ENCODE measurements at places on chromosomes 11 and 22. TPM values are rescaled to one million over a fixed set of nuclear protein-coding genes. Genes with fewer than 3 reads are reported as not detected.

SPTBN2 gene
- total RNA-seq = 46.5 TPM

SEPTIN3 gene
- 0.48 TPM for total RNA-seq

SMIM35 gene
- total RNA-seq = 1.4 TPM

TEX54 gene
- not detected for total RNA-seq

C11orf42 gene
- total RNA-seq = not detected

MAP6 gene
- 10.4 TPM for total RNA-seq

ALKBH8 gene
- total RNA-seq = 8.2 TPM

MPPED2 gene
- total RNA-seq = 13.7 TPM

APOBEC3H gene
- not detected for total RNA-seq

SLC17A6 gene
- 7.0 TPM for total RNA-seq

OR51B5 gene
- 17.1 TPM for total RNA-seq

SLC37A4 gene
- total RNA-seq = 18.5 TPM

RPUSD4 gene
- 26.7 TPM for total RNA-seq

CYTH4 gene
- total RNA-seq = 44.8 TPM

FXYD6 gene
- 48.2 TPM for total RNA-seq

SMTNL1 gene
- total RNA-seq = not detected

Measured in umbilical cord (tissue), 2 donors.